ENCODE measurements at places on chromosomes 11 and 22. TPM values are rescaled to one million over a fixed set of nuclear protein-coding genes. Genes with fewer than 3 reads are reported as not detected.

Gene PIH1D2
- total RNA-seq, result 0.59 TPM

Gene NAALADL1
- 9.8 TPM for total RNA-seq

Gene DDTL
- 5.8 TPM for total RNA-seq

Gene MYO18B
- total RNA-seq, result 1.3 TPM

Gene TNNI2
- total RNA-seq, result 0.75 TPM

Gene MS4A7
- total RNA-seq, result not detected

Gene SIDT2
- total RNA-seq, result 26.4 TPM

Gene ROBO4
- total RNA-seq, result 0.20 TPM

Gene RBM4B
- total RNA-seq, result 20.5 TPM

Gene DNAJB7
- not detected for total RNA-seq

Gene LRRC32
- 10.8 TPM for total RNA-seq

Gene OR52E8
- total RNA-seq, result not detected

Gene PELI3
- total RNA-seq, result 8.3 TPM

Gene FOLR2
- not detected for total RNA-seq

Gene TRIM6
- 0.25 TPM for total RNA-seq

Gene BTBD18
- not detected for total RNA-seq

Gene SLC6A5
- not detected for total RNA-seq

Gene CD6
- total RNA-seq, result 337 TPM

Gene OR6T1
- not detected for total RNA-seq

Gene MOGAT2
- not detected for total RNA-seq

Gene SLC37A2
- 1.4 TPM for total RNA-seq

Gene KDM4E
- total RNA-seq, result not detected

Gene LRRC10B
- total RNA-seq, result 0.18 TPM

Gene CCDC81
- 0.73 TPM for total RNA-seq

Gene CNIH2
- 1.5 TPM for total RNA-seq

Gene CRYBB3
- total RNA-seq, result 0.32 TPM

Gene CTSW
- total RNA-seq, result 29.3 TPM

Gene TSPAN18
- total RNA-seq, result 24.6 TPM

Gene LARGE2
- 0.36 TPM for total RNA-seq

Gene CNGA4
- total RNA-seq, result 0.16 TPM

Gene SOX6
- not detected for total RNA-seq

Gene SMIM35
- 3.9 TPM for total RNA-seq

Gene DDB1
- total RNA-seq, result 231 TPM

Gene SLC35E4
- 2.6 TPM for total RNA-seq

Gene TPBGL
- 0.18 TPM for total RNA-seq

Gene C22orf31
- total RNA-seq, result not detected

Gene SNU13
- 215 TPM for total RNA-seq

Gene FIBIN
- total RNA-seq, result not detected

Gene NNMT
- total RNA-seq, result not detected

Gene FZD4
- 0.02 TPM for total RNA-seq

Gene ACCSL
- not detected for total RNA-seq

Gene DGCR6L
- total RNA-seq, result 48.5 TPM

Gene YPEL4
- 0.48 TPM for total RNA-seq

Gene OSBP2
- 1.2 TPM for total RNA-seq

Gene OR52E2
- not detected for total RNA-seq

Gene SCGB1D2
- total RNA-seq, result not detected

Gene SLC22A25
- total RNA-seq, result not detected

Gene NFAM1
- total RNA-seq, result 0.05 TPM

Gene KRTAP5-9
- total RNA-seq, result 0.18 TPM

Gene ZDHHC5
- 75.7 TPM for total RNA-seq

Gene CCDC15
- total RNA-seq, result 9.5 TPM

Gene DDI1
- total RNA-seq, result not detected

Gene TENM4
- not detected for total RNA-seq

Gene OR4C3
- not detected for total RNA-seq

Measured in T-helper 2 cell treated with Interferon-gamma antibody and Interleukin-4, amounts not matched to agents 100 ng/mL and 5 ng/mL, for 36 hours (primary cell).